ENCODE measurements at places on chromosomes 2 and 18.

GRCh38 chr18:62767836-62768557 is 52.7 kb downstream of the PHLPP1 start:
- DNase-seq = no peak

GRCh38 chr2:45904267-45904945 is 252.9 kb downstream of the PRKCE start:
- no peak for DNase-seq

- DNase-seq = no peak
These were observed 269.0 kb upstream of the FBXO11 start for GRCh38 chr2:48175254-48175653.

DNA sequence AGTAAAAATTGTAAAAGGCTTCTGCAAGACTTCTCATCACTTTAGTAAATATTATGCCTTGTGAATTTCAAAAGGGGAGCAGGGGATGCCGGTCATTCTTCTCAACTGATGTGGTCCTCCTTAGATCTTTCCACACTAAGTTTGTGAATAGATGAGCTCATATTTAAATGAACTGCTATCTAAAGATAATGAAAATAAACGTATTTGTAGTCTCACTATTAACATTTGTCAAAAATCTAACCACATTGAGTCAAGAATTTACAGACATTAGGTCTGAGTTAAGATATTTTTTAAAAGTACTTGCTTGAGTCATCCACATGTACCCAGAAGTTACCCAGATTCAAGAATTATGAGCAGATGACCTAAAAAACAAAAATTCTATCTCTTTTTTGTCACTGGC is 6.5 kb downstream of the PRPF40A start:
- no peak for DNase-seq

- no peak for DNase-seq
These were observed 156.7 kb upstream of the HAAO start for GRCh38 chr2:42949125-42949524.

- no peak for DNase-seq
These were observed 72.5 kb downstream of the SH3BP4 start for GRCh38 chr2:235024191-235024860.

DNA sequence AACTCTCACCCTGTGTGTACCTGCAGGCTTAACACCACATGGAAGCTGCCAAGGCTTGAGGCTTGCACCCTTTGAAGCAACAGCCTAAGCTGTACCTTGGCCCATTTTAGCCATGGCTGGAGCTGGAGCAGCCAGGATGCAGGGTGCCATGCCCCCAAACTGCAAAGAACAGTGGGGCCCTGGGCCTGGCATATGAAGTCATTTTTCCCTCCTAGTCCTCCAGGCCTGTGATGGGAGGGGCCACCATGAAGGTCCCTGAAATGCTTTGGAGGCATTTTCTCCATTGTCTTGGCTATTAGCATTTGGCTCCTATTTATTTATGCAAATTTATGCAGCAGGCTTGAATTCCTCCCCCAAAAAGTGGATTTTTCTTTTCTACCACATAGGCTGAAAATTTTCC is 238.4 kb downstream of the CDCA7 start:
- no peak for DNase-seq

DNA sequence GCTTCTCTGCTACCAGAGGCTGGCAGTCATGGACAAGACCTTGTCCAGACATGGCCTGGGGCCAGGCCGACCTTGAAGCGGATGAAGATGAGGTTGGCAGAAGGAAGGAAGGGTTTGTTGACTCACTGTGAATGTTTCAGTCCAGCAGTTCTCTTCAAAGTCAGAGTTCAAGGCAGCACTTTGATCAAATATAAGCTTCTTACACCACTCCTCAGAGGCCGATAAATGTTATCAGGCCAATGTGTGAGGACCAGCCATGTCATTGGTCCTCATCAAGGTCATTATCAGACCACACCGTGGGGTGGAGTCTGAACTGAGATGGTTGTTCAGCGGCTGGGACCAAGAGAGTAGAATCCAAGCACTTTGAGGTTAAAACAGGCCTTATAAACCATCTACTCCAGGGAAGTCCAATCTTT is 35.5 kb downstream of the QPCT start:
- no peak for DNase-seq

DNA sequence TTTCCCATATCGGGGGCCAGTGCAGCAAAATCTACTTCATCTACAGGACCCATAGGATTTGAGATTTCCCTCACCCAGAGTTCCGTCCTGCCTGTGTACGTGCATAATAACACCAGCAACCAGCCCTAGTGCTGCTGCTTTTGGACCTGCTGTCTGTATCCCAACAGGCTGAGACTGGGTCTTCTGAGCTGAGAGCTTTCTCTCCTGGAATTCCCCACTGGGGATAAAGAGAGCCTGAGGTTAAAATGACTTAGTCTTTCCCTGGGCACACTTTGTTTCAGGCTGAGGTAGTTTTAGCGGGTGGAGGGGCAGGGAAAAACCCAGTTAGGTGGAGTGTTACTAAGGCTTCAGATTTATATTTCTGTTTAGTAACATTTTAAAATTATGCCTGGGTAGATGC is 62.5 kb downstream of the SERTAD2 start:
- no peak for DNase-seq

- no peak for DNase-seq
These were observed 1216.6 kb upstream of the PIK3C3 start for GRCh38 chr18:40738321-40738880.

DNA sequence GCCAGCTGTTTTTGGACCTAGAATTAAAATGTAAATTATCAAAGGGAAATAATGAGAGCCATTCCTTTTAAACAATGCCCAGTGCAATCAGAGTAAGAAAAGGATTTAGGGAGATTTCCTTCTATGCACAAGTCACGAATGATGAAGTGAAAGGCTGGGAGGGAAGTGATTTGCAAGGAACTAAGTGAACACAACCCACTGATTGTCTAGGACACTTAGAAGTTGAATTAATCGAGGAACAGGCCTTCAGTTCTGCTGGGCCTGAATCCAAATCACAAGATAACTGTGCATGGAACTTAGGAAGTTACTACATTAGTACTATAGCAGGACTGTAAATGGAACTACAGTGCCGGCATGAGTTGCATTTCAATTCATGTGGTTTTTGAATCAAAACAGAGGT is 17.7 kb downstream of the MAP2 start:
- no peak for DNase-seq

- no peak for DNase-seq
These were observed 13.4 kb downstream of the CERS6 start for GRCh38 chr2:168469281-168469988.

DNA sequence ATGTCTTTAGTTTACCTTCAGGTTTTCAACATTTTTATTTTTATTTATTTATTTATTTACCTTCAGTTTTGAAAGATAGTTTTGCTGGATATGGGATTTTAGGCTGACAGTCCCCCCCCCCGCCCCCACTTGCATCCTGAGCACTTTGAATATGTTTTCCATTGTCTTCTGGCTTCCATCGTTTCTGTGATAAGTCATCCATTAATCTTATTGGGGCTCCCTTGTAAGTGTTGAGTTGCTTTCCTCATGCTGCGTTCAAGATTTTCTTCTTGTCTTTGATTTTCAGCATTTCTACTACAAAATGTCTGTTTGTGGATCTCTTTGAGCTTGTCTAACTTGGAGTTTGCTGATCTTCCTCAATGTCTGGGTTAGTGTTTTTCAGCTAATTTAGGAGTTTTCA is 19.4 kb upstream of the LDLRAD4 start:
- no peak for DNase-seq

- DNase-seq = no peak
These were observed 145.1 kb upstream of the NYAP2 start for GRCh38 chr2:225254363-225254762.

DNA sequence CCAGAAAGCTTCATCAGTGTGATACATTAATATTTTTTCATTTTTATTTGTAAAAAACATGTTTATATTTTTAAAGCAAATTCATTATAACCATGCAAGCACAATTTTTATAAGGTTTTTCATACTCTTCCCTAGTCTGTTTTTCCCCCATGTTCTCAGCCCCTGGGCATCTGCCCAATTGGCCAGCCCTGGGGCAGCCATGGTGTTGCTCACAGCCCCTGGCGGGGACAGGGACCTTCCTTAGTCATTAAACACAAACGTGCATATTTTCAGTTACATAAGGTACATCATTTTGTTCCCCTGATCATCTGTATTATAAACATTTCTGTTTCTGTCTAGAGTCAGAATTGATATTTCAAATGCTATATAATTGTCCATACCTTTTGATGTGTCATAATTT is 150.0 kb downstream of the ESCO1 start:
- DNase-seq = no peak

DNA sequence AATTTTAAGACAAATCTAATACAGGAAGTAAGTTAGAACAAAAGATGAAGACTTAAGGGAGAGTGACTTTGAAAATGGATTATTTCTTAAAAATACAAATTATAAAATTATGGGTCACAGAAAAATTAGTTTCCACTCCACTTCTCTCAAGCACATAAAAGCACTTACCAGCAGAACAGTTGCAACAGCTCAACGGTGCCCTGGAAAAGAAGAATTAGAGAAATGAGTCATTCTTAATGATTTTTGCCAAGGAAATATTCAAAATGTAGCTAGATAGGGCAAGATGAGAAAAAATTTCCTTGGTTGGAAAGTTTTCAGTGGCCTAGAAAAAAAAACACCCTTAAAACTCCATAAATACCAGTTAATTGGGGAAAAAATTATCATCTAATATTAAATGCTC is 2185.6 kb upstream of the CELF4 start:
- DNase-seq = no peak

GRCh38 chr2:11738589-11739436 is 7.6 kb upstream of the LPIN1 start:
- DNase-seq = no peak

- DNase-seq = no peak
These were observed 21.1 kb downstream of the USP14 start for GRCh38 chr18:179499-179898.

- no peak for DNase-seq
These were observed 68.4 kb downstream of the METTL4 start for GRCh38 chr18:2502880-2503279.

- no peak for DNase-seq
These were observed 205.1 kb upstream of the EPAS1 start for GRCh38 chr2:46091961-46092667.

DNA sequence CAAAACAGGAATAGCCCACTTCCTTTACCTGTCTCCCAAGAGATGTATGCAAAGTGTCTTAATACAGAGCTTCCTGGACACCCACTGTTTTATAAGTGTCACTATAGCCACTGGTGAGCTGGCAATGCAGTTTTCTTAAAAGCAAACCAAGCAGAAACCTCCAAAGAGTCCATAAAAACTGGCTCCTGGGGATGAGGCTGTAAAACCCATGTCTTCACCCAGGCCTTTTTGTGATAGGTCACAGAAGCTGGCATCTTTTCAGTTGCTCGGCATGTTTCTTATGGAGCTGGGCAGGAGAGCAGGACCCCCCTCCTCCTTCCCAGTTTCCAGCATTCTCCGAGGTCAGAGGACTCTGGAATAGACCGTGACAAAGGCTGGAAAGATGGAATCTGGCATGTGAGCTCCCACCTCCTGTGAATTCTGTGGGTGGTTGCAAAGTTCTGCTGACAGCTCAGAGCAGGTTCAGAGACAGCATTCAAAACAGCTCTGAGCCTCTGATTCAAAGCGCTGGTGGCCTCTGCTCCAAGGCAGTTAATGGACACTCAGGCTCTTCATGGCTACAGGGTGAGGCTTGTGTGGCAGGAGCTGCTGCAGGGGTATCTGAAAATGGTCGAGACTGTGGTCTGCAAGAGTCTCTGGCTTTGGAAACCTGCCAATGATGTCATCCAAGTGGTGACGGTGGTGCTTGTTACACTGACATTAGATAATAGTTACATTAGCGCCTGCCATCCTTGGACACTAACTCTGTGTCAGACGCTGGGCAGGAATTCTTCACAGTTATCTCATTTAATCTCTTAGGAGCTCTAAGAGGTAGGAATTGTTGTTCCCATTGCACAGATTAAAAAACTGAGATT is 283.4 kb downstream of the CLIP4 start:
- no peak for DNase-seq

- DNase-seq = no peak
These were observed 143.1 kb upstream of the ZNF236 start for GRCh38 chr18:76679259-76679658.

GRCh38 chr2:138620431-138620830 is 118.9 kb downstream of the SPOPL start:
- DNase-seq = no peak

- DNase-seq = no peak
These were observed 73.2 kb downstream of the HS1BP3 start for GRCh38 chr2:20577495-20578235.

GRCh38 chr2:120441744-120442471 is 96.0 kb downstream of the INHBB start:
- no peak for DNase-seq

DNA sequence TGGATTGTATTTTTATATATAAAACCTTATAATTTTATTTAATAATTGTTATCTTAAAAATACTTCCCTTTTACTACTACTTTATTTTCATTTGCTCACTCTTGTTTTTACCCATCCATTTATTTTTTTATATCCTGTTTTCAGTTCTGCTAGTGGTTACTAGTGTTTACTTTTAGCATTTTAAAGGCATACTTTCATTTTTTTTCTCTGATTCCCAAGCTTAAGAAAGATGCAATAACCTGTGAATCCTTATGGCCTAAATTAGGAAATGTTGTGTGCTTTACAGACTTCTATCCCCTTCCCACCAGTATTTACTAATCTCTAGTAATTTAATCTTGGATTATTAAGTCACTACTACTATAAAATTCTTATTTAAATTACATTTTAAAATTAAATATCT is 140.0 kb downstream of the SMAD7 start:
- no peak for DNase-seq

DNA sequence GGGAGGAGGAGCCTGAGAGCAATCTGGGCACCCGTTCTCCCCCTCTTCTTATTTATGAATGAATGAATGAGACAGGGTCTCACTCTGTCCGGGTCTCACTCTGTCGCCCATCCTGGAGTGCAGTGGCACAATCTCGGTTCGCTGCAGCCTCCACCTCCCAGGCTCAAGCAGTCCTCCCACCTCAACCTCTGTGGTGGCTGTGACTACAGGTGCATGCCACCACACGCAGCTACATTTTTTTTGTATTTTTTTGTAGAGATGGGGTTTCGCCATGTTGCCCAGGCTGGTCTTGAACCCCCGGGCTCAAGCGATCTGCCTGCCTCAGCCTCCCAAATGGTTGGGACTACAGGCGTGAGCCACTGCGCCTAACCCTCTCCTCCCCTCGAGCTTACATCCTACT is 198.4 kb downstream of the NEDD4L start:
- DNase-seq = no peak

- DNase-seq = no peak
These were observed 911 bp upstream of the PTPRM start for GRCh38 chr18:7566244-7566566.

GRCh38 chr2:221558107-221558506 is 14.0 kb downstream of the EPHA4 start:
- DNase-seq = no peak

DNA sequence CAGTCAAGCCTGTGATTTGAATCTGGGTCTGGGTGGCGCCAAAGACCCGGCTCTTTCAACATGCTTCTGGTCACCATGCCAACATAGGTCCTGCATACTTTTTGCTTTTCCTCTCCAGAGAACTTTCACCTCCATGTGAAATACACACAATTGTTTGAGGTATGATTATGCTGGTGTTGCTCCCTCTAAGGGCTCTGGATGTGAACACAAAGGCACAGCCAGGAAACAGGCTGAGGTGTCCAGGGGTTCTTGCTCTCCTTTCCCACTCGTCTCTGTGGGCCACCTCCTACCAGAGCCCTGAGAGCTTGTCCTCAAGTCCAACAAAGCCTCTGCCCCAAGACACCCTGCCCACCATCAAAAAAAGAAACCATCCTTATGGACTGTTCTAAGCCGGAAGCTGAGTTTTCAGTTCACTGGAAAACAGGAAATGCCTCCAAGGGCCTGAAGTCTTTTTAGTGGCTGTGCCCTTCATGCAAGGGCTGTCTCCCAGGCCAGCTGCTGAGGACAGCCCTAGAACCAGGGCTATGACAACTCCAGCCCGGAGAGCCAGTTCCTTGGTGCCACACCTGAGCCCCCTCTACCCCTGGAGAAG is 100.2 kb upstream of the EPAS1 start:
- no peak for DNase-seq
